Cerebellar nuclear complex (tissue), 1 donor: ENCODE measurements at places on chromosomes 13 and 19.

DNA sequence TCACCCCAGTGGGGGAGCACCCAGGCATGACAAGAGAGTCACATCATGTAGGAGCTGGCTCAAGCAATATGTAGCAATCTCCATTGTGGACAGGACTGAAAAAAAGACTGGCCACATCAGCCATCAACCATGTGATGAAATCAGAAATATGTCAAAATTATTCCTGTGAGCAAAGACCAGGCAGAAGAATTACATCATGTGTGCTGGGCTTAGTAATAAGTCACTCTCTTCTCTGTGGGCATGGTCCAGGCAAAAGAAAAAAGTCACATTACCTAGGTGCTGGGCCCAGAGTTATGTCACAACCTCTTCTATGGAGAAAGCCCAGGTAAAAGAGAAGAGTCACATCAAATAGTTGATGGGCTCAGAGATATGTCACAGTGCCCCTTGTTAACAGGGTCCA lies 28.3 kb upstream of the ZNF729 start:
- no peak for DNase-seq

GRCh38 chr13:94115054-94115453 lies 364.4 kb downstream of the DCT start:
- DNase-seq: no peak

GRCh38 chr13:45851171-45851921 lies at the start of gene SIAH3:
Gene SIAH3 (minus strand): TSS chr13:45851753. CDS start chr13:45851629, 124 bp downstream.
- DNase-seq: no peak

DNA sequence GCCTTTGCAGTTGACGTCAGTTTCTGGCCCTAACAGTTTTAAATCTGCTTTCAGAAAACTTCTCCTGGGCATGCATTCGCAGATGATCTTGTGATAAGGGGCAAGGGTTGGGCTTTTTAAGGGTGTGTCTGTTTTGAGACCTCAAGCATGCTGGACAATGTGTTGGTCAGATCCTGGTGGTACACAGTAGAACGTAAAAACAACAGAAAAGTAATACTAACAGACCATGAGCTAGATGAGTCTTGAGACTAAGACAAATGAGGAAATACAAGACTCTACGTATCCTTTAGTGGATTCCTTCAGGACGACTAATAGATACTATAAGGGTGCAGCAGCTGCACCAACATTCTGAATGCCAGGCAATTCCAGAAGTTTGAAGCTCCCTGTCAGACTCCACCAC lies 237.6 kb downstream of the DNAJC15 start:
- DNase-seq: no peak

DNA sequence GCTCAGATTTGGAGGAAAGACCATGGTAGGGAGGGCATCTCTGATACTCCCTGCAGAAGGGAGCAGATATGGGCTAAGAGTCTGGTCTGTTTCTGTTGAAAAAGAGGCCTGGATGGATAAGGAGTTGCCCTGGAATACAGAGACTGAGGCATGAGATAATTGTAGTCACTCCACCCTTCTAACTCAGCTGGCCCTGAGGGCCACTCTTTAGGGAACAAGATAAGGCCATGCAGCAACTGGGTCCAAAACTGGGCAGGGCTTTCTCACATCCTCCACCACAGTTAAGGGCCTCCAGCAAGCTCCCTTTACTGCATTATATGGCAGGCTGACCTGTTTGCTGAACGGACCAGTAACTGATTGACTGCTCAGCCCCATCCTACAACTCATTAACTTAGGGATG lies 1.3 kb downstream of the ZNF749 start:
- DNase-seq: no peak

DNA sequence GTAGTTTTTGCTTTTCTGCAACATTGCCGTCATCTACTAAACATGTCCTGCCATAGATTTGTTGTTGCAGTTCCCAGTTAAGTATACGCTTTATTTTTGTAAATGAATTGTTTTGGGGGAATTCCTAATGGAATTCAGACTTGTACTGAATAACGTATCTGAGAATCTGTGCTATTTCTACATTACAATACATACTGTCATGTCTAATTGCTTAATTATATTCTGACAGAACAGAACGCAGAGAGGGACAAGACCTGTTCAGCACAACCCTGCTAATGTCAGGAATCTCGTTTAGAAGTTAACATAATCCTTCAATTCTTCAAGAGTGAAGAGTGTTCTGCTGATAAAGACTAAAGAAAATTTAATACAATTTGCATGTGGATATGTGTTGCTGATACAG lies 861.1 kb upstream of the KLHL1 start:
- DNase-seq: no peak
